Ovary (tissue), 10 donors: ENCODE measurements at places on chromosomes 3 and 15. TPM values are rescaled to one million over a fixed set of nuclear protein-coding genes. Genes with fewer than 3 reads are reported as not detected.

Gene ECE2
- total RNA-seq: not detected

Gene KIF9
- 3.9 TPM for total RNA-seq

Gene ABTB1
- total RNA-seq: 42.4 TPM

Gene GP5
- total RNA-seq: 0.28 TPM

Gene KIF7
- 12.8 TPM for total RNA-seq

Gene HYAL3
- total RNA-seq: 0.58 TPM

Gene PLA1A
- 0.95 TPM for total RNA-seq

Gene BTD
- total RNA-seq: 19.8 TPM

DNA sequence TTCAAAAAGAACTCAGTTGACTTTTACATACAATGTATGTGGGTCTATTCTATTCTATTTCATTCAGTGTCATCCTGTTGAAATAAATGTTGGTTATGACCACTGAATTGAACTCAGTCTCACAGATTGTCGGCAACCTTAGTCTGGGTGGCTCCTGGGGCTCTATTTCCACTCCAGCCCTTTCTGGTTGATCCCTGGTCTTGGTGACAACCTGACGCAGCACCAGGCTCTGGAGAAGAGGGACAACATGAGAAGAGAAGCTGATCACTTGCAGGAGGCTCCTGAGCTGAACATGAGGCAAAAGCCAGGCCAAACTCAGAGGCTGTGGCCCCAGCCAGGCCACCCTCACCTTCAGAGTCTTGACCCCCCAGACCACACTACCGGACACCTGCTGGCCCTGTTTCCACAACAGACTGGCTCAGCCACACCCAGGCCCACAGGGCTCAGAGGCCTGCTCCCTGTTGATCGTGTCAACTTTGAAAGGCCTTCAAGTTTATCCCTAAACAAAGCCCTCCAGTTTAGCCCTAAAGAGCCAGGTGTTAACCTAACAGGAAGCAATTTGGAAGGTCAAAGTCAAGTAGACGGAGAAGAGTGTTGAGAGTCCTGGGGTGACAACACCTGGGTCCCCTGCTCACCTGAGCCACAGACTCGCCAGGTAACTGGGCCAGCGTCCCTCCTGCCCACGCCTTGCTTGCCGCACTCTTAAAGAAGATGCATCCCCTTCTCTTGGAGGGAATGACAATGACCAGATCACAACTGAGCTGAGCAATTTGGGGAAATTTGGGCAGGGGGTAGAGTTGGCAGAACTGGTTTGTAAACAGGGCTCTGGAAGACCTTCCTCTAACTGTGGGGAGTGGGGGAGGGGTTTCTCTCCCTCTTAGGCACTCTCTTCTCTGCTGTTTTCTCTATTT lies 15.4 kb upstream of the MUC20 start:
- no peak for DNase-seq

GRCh38 chr15:79987969-79988368 lies 17.0 kb upstream of the BCL2A1 start:
- H3K27me3 ChIP-seq: no peaks in the 10 kb centered on the region
- no peaks in the 10 kb centered on the region for H3K4me1 ChIP-seq
- no peaks in the 10 kb centered on the region for H3K36me3 ChIP-seq
- no peak overlapping the region for H3K27ac ChIP-seq
- no peak for DNase-seq
- H3K4me3 ChIP-seq: no peak overlapping the region

DNA sequence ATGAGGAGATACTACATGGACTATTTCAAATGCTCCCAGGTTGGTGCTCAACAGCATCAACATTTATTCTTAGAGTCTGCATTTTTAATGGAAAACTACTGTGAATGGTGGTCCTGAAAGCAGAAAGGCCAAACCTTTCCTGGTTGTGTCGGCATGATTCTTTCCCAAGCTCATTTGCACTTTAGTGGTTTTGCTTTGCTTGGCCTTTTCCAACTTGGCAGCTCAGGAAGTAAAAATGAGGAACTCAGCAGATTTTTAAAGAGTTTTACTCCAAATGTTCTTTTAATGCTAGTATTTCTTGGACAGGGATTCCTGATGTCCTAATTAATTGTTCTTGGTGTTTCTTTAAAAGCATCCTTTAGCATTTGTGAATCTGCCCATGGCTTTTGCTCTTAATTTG lies 197.4 kb downstream of the SLC9A9 start:
- H3K4me1 ChIP-seq: peaks cover 1% of the 10 kb centered on the region
- H3K27me3 ChIP-seq: no peaks in the 10 kb centered on the region
- H3K27ac ChIP-seq: no peak overlapping the region
- H3K36me3 ChIP-seq: no peaks in the 10 kb centered on the region
- no peak overlapping the region for H3K4me3 ChIP-seq
- DNase-seq: no peak

DNA sequence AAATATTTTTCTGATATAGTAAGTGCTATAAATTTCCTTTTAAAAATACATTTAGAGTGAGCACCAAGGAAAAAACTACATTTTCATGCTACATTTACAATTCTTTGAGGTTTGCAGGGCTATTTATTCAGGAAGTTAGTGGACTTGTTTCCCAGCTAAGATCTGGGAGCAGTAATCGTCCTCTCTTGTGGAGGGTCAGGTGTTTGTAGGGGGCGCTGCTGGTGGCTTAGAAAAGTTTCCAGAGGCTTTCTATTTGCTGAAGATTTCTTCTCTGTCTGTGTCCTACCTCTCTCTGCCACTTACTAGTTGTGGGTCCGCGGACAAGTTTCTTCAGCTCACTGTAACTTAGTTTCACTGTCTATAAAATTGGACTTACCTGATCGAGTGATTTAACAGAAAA lies 163.9 kb downstream of the PEX5L start:
- no peaks in the 10 kb centered on the region for H3K4me1 ChIP-seq
- no peaks in the 10 kb centered on the region for H3K27me3 ChIP-seq
- H3K36me3 ChIP-seq: no peaks in the 10 kb centered on the region
- no peak overlapping the region for H3K27ac ChIP-seq
- DNase-seq: no peak

DNA sequence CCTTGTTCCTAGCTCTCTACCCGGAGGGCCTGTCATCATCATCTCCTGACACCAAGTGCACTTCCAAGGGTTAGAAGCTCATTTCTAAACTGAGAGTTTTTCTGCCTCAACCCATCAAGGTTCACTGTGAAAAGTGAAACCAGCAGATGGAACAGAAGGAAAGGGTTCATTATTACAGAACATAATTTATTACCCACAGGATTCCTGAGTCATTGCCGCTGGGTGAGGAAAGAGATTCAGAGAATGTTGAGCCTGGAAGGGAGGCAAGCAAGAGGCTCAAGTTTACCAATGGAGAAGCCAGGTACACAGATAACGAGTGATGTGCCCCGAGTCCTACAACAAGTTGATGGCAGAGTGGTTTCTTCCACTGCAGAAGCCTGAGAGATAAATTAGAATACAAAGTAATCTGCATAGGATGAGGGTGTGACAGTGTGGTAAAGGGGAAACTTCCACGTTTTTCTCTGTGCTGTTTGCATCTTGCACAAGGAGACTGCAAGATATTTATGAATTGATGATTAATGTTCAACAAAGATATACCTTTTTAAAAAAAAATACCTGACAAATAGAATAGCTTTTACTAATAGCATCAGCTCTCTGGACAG lies 80.5 kb upstream of the SETMAR start:
- no peak for DNase-seq
- peaks cover 1% of the 10 kb centered on the region for H3K4me1 ChIP-seq

- no peaks in the 10 kb centered on the region for H3K27me3 ChIP-seq
- H3K36me3 ChIP-seq: no peaks in the 10 kb centered on the region
- H3K4me1 ChIP-seq: no peaks in the 10 kb centered on the region
- H3K27ac ChIP-seq: no peak overlapping the region
- DNase-seq: no peak
Measured at GRCh38 chr3:41274944-41275668, 75.8 kb downstream of the CTNNB1 start.

GRCh38 chr3:23875113-23875725 lies 41.6 kb downstream of the NKIRAS1 start:
- H3K4me1 ChIP-seq: peaks cover 6% of the 10 kb centered on the region
- H3K36me3 ChIP-seq: no peaks in the 10 kb centered on the region
- H3K27ac ChIP-seq: no peak overlapping the region
- DNase-seq: no peak
- no peaks in the 10 kb centered on the region for H3K27me3 ChIP-seq
- no peak overlapping the region for H3K4me3 ChIP-seq

DNA sequence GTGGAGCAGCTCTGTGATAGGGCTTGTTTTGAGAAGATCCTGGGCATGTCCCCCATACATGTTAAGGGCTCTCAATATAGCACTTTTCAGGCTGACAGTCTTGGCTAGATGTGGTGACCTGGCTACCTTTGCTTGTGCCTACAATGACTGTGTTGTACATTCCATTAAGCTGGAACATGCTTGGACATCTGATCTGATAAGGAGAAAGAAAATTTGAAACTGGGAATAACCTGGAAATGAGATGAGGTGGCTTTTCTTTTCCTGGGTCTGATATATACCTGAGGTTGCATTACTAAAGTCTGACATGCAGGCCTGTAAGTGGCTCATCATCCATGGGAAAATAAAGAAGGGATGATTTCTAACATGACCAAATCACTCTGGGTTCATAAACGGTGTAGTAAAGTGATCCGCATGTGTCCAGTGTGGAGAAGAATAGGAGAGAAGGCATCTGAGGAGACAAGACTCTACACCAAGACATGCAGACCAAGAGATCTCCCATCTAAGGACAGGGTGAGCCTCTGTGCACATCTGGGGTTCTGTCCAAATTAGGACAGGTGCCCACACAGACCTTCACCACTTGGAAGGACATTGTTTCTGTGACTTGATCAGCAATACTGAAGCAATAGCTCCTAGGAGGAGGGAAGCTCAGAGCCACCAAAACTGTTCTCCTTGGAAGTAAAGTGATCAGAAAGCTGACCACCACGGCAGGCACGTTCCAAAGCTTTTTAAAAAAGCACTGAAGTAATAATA lies 62.0 kb downstream of the KLHL6 start:
- DNase-seq: no peak
- H3K4me1 ChIP-seq: no peaks in the 10 kb centered on the region
- no peak overlapping the region for H3K27ac ChIP-seq
- H3K27me3 ChIP-seq: no peaks in the 10 kb centered on the region
- H3K4me3 ChIP-seq: no peak overlapping the region

DNA sequence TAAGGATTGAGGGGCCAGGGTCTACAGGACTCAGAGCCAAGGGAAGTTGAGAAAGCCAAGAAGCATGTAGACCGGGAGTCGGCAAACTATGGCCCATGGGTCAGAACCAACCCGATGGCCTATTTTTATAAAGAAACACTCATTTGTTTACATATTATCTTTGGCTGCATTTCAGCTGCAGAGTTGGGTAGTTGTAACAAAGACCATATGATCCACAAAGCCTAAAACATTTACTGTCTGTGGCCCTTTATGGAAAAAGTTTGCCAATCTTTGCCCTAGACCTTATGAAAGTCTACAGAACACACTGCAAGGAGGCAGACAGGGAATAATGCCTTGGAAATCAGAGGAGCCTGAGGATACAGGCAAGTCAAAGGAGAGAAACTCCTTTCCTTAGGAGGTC lies 63.2 kb upstream of the MNS1 start:
- no peak overlapping the region for H3K27ac ChIP-seq
- H3K27me3 ChIP-seq: no peaks in the 10 kb centered on the region
- H3K4me1 ChIP-seq: peaks cover 5% of the 10 kb centered on the region
- H3K4me3 ChIP-seq: no peak overlapping the region

- no peaks in the 10 kb centered on the region for H3K36me3 ChIP-seq
- no peak for DNase-seq
- H3K27ac ChIP-seq: no peak overlapping the region
- H3K27me3 ChIP-seq: no peaks in the 10 kb centered on the region
Measured at GRCh38 chr3:44989636-44990373, 13.8 kb downstream of the EXOSC7 start.

- H3K4me3 ChIP-seq: no peak overlapping the region
- H3K36me3 ChIP-seq: no peaks in the 10 kb centered on the region
- no peaks in the 10 kb centered on the region for H3K27me3 ChIP-seq
- H3K4me1 ChIP-seq: peaks cover 5% of the 10 kb centered on the region
Measured at GRCh38 chr15:78933823-78934654, 10.8 kb downstream of the CTSH start.
